KBM-7 (cell line): ENCODE measurements at places on chromosomes 2 and 18.

GRCh38 chr2:239138610-239139009 lies 262.2 kb downstream of the HDAC4 start:
- no peak for DNase-seq

DNA sequence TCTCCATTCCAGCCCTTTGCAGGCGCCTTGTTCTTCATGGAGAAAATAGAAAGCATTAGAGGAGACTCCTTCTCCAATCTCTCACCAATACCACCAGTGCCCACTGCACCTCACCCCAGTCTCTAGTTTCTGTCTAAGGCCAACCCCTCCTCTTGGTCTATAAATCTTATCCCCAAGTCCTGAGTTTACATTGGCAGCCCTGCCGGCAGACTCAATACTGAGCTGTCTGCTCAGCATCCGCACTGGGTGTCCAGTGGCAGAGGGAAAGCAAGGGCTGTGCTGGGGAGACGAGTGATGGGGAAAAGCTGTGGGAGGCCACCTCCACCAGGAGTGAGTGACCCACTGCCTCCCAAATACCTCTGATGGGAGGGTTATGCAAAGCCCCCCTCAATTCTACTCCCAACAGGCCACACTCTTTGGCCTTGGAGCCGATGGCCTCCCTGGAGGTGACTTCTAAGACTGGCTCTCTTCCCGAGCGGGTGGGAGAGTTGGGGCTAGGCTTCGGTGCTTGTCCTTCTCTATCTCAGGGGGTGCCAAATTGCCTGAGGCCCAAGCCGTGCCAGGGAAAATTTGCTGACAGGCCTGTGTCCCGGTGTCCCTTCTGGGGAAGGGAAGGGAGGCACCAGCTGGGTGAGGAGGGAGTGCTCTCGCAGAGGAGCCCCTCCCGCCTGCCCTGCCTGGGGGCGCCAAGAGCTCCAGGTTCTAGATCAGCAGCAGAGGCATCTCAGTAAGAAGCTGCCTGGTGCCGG lies 165.2 kb upstream of the MSH6 start:
- no peak for DNase-seq

DNA sequence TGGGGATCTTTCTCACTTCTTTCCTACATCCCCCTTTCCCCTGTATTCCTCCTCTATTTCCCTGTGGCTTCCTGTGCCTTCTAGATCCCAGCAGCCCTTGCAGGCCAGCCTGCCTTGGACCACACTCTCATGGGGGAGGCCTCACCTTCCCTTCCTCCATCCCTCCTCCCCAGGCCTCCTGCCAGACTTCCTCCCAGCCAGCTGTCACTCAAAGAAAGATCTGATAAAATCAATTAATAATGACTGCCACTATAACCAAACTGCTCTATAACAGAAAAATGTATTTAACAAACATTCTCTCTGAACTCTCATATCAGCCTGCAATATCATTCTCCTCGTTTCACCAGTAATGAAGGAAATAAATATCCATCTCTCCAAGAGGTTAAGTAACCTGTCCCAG lies 144.9 kb upstream of the SIX2 start:
- no peak for DNase-seq

GRCh38 chr2:23756593-23757292 lies 170.2 kb downstream of the ATAD2B start:
- no peak for DNase-seq

GRCh38 chr2:230575642-230576324 lies 136.9 kb upstream of the CAB39 start:
- DNase-seq, result no peak

GRCh38 chr2:181073896-181074295 lies 93.5 kb downstream of the UBE2E3 start:
- no peak for DNase-seq

DNA sequence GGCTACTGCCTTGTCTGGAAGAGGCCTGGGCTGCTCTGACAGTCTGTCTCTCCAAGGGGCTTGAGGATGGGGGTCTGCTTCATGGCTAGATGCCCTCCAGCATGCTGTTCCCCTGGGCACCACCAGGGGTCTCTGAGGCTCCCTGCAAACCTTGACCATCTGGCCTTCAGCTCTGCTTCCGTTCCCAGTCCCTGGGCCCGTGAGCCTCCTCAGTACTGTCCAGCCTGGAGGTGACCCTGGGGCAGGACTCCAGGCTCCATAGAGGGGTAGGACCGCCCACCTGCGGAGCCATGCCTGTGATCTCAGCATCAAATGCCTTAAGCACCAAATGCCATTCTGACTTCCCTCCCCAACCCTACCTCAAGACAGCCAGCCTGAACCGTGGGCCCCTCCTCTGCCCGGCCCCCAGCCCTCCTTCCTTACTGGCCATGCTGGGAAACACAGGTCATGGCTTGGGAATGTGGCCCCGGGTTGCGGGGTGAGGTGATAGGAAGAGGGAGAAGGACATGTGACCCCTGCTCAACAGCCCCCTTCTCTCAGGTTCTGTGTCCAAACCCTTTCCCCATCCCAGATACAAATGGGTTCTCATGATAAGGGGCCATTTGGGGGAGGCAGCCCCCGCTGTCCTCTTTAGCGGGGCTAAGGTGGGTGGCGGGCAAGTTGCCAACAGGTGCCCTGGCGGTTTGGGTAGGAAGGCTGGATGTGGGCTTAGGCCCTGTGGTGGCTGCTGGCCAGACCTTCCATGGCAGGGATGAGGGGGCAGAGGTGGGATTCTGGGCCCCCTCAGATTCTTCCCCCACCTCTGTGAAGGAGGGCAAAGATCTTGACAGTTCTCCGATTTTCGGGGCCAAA lies 25.0 kb downstream of the SPEG start:
- DNase-seq, result peak; percentile 42

GRCh38 chr2:110167326-110168000 lies 37.4 kb downstream of the NPHP1 start:
- DNase-seq, result no peak

DNA sequence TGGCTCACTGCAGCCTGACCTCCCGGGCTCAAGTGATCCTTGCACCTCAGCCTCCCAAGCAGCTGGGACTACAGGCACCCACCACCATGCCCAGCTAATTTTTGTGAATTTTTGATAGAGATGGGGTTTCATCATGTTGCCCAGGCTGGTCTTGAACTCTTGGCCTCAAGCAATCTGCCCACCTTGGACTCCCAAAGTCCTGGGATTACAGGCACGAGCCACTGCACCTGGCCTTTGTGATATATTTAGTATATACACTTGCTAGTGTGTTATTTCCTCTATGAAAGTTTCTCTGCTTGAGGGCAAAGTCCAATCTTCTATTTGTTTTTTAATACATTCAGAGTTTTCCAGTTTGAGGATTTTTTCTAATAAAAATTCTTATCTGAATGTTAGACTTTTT lies 119.3 kb downstream of the GALNT3 start:
- no peak for DNase-seq

DNA sequence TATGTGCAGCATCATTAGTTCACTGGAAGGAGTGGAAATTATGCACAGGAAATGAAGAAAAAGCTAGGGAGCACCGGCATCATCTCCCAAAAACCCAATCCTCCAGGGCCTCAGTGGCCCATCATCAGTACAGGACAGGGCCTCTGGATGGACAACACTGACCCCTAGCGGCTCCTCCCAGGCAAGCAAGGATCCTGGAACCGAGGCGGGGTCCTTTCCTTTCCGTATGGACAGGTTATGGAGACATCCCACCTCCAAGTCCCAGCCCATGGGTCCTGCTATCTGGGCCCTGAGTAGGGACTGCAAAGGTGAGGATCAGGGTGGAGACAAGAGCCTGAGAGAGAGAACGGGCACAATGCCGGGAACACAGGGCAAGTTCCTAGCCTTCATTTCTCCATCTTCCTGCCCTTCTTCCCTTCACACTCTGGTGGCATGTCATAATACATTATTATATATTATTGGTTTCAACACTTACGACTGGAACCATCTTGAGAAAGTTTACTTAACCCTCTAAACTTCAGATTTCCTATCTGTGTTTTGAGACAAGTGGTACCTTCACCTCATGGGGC lies 68.2 kb downstream of the ZNF516 start:
- DNase-seq, result peak; percentile 32

GRCh38 chr2:196759378-196759706 lies 40.1 kb downstream of the GTF3C3 start:
- no peak for DNase-seq

DNA sequence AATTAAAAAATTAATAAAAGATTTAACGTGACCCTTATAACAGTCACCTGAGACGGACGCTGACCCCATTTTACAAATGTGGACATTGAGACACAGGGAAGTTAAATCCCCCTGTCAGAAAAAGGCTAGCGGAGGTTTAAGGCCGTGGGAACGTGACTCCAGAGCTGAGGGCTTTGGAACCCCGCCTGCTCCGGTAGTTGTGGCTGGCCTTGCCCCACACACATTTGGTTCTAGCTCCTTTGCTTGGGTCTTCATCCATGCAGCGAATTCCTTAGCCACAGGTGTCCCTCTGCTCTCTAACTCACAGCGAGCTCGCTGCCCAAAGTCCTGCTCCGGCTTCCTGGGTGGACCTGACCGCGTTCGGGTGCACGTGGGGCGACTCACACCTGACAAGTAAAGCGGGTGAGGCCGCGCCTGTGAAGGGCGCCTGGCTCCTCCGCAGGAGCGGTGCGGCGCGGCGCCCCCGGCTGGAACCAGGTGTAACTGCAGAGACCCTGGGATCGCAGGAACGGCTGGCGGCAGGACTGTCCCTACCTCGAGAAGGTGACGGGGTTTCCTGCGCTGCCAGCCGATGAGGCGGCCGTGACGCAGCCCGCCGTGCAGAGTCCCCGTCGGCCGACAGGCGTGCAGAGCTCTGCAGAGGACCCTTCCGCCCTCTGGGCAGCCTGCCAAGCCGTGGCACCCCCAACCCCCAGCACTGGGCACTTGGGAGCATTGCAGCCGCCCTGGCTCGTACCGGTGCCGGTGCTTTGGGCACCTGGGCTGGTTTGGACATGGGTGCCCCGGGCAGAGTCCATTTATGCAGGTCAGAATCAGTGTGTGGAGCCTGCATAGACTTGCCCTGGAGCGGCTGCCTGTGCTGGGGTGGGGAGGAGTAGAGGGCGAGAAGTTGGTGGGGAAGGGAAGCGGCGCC lies 2.4 kb upstream of the PROC start:
- peak; percentile 88 for DNase-seq

DNA sequence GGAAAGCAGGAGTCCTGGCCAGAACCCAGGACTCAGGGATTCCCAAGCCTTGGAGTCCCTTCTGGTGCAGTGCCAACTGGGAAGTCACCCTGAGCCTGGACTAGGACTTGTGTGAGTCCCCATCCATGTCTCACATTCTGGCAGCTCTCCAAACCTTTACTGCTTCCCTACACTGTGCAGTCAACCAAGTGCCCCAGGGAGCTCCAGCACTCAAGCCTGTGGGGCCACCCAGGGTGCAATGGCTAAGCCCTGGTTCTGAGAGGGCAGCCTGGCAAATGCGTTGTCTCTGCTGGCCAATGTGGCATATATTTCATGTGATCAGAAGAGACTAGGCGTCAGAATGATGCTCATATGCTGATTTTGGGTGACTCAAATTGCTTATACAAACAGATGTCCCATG lies 223.4 kb downstream of the SP3 start:
- no peak for DNase-seq

GRCh38 chr2:241035818-241036396 lies 37.5 kb downstream of the SNED1 start:
- no peak for DNase-seq

DNA sequence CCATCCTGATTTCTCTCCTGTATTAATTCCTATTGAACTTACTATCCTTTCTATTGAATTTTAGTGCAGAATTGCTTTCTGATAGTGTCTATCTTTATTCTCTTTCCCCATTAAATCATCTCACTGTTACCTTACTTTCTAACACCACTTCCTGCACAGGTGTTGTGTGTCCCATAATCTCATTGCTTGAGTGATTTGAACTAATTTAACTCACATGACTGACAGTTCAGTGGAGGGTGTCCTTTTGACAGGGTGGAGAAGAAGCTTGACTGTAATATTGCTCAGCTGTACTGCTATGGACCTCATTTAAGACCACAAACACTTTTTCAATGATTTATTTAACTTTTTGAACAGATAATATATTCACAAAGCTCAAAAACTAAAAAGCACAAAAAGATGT lies 211.8 kb downstream of the NRXN1 start:
- no peak for DNase-seq

DNA sequence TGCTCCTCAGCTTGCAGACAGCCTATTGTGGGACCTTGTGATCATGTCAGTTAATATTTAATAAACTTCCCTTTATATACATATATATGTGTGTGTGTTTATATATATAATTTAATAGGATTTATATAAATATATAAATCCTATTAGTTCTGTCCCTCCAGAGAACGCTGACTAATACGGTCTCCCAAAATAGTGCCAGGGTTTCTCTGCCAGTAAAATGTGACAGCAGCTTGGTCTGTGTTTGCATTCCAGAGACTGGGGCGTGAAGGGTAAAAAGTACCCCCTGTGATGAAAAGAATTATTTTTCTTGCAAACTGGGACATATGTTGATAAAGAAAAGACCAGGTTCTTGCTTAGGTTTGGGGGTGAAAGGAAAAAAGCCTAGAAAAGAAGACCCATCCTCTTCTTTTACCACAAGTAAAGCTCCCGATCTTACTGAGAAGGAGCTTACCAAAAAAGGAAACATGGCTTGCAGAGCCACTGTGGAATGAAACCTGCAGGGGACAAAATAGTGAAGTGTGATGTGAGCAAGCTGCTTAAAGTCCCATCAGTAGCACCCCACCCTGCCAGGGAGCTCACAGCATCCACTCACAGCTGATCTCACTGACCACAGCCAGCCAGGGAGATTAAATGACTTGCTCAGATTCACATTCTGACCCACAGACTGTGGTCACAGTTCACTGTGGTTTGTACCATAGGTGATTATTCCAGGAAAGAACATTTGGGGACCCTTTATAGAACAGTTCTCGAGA lies 110.9 kb upstream of the RMP24 start:
- no peak for DNase-seq

DNA sequence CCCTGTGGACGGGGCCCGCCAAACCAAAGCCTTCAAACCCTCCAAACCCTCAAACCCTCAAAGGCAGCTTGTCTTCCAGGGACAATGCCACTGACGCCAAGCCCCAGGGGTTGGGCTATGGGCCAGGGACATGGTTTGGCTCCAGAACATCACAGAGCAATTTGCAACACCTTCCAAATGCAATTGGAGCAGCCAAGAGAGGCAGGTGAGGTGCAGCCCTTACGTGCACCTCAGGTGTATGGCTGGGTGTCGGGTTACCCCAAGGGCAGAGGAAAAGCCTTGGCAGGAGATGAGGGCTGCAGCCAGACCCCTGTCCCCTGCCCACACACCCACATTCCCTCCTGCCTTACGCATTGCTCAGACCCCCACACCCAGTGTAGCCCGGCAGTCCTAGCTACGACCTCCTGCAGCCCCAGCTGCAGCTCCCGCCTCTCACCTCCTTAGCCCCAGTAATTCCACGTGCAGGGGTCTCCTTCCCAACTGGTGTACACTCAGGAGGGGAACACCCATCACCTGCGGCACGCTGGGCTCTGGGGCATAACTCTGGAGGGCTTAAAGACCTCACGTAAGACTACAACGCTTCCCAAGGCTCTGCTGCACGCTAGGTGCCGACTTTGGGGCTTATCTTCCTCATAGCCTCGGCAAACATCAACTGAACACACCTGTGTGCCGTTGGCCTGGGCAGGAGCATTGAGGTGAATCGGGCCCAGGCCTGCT lies 88.7 kb downstream of the TFCP2L1 start:
- DNase-seq, result no peak
